Fibroblast of skin of scalp (primary cell): ENCODE measurements at places on chromosomes 2 and 18.

GRCh38 chr2:176018708-176019107 is 16.6 kb upstream of the LNPK start:
- peak; percentile 37 for DNase-seq

- peak; percentile 18 for DNase-seq
Measured at GRCh38 chr2:198279026-198279425, 474.6 kb downstream of the PLCL1 start.

DNA sequence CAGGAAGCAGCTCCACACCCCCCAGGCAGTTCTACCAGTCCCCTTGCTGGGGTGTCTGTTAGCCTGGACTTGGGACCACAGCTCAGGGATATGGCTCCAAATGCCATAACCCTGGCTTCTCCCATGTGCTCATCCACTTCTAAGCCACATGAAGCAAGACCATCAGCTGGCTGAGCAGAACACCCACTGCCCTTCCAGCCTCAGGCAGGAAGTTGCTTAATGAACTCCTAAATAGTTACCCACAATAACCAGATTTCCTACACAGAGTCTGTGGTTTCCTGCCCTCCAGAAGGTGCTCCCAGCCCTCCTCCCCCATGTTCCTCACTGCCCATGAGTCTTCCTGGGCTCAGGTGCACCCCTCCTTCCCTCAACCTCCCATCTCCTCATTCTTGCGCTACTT is 98.3 kb upstream of the EPC2 start:
- no peak for DNase-seq

- DNase-seq: peak; percentile 68
Measured at GRCh38 chr2:85668009-85668856, at the start of gene SFTPB. Gene SFTPB (minus strand): TSS chr2:85668199. CDS start chr2:85668183, 16 bp downstream.

GRCh38 chr2:239353692-239354091 is 47.1 kb downstream of the HDAC4 start:
- peak; percentile 72 for DNase-seq

DNA sequence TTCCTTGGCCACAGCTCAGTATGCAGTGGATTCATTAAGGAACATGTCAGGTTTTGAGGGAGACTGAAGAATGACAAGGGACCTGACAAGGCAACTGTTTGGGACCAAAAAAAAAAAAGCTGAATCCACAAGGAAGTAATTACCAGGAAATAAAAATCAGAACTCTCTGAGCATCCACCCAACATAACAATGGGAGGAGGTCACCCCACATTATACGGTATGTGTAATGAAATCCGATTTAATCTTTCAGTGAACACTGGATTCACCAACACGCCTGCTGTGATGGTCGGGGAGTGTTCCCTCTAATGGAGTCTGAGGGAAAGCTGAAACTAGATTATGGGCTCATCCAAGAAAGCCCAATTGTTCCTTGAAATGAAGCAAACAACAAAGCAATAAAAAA is 329.3 kb downstream of the ETAA1 start:
- no peak for DNase-seq

DNA sequence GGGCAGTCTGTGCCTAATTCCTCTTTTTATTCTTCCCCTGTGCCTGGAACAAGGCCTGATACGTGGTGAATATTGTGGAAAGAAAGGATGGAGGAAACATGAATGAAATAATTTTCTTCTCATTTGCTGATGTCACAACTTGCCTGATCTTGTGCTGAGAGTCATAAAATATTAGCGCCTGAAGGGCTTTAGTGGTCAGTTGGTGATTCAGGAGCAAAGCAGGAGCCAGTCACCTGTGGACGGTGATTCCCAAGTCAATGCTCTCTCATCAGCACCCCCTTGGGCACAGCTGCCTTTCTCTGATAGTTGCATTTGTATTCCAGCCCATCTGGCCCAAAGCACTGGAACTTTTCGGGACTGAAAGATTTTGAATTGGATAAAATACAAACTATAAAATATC is 502.6 kb upstream of the RAB12 start:
- no peak for DNase-seq

DNA sequence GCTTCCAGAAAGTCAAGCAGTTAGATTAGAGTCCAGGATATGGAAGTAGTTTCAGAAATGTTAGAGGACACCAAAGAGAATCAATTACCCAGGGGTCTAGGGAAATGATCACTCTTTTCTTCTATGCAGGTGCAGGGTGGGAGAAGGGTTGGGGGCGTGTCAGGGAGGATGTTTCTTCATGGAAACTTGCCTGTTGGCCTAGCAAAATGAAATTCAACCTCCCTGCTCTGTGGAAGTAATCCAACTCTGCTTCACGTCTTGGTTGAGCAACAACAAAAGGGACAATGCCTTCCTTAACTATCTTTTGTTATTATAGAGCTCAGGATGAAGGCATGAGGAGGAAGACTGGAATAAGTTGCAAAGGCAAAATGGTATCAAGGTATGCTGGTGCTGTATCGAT is 210.8 kb upstream of the ETAA1 start:
- no peak for DNase-seq

DNA sequence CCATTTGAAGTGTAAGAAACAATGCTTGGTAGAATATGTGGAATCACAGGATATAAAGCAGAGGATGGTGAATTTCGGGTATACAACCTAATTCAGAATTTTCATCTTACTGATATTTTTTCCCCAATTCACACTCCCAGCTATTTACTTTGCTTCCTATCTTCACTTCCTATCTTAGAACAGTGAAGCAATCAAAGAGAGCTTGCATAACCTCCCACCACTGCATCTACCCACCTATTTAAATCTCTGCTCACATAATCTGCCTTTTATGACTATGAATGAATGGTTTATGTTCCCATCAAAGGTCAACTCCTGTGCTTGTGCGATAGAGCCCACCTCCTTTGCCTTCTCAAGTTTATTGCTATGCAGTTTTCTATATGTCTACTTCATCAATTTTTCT is 3.3 kb downstream of the RMDN2 start:
- no peak for DNase-seq

- no peak for DNase-seq
Measured at GRCh38 chr2:64649013-64649484, 4.7 kb downstream of the SERTAD2 start.

DNA sequence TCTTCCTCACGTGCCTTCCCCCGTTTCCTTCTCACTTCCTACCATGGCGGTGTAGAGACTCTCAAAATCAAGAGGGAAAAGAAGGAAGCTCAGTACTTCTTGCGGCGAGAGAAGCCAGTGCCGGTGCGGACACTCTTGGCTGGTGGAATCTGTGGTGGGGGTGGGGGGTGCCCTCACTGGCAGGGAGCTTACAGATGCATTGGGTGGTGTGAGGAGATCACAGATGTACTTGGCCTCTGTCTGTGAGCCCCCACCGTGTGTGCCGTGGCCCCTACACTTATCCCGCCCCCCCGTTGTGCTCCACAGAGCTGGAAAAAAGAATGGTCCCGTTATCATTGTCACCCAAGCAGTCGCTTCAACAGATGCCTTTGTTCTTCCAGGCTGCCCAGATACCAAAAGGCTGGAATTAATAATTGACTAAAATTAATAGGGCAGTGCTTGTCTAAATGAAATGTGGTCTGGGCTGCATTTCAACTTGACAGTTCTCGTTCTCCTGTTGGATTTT is 79.8 kb downstream of the VAPA start:
- no peak for DNase-seq

- DNase-seq: no peak
Measured at GRCh38 chr2:187468262-187468661, 20.2 kb upstream of the CALCRL start.

- no peak for DNase-seq
Measured at GRCh38 chr2:121063471-121063870, 221.5 kb downstream of the TFCP2L1 start.

- DNase-seq: peak; percentile 72
Measured at GRCh38 chr2:238942726-238943300, 94.9 kb downstream of the TWIST2 start.

DNA sequence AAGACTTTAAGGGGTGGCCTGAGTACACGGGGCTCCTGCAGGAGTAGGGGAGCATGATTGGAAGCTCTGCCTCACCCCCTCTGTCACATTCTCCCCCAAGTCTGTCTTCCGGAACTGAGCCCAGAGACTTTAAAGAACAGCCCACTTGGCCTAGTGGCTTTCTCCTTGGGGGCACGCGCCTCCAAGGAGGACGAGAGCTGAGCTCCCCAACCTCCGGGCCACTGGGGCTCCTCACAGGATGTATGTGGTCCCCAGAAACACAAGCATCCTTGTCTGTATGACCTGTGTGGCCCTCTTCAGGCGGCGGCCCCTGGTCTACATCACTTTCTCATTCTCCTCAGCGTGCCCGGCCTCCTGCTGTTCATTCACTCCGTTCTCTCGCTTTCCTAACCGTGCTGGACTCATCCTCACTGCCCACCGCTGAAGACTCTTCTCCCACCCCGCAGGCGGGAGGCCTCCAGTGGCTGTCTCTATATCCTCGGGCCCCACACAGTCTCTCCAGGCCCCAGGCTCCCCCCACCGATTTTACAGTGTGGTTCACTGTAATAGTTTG is 23.7 kb downstream of the KCNF1 start:
- DNase-seq: no peak

DNA sequence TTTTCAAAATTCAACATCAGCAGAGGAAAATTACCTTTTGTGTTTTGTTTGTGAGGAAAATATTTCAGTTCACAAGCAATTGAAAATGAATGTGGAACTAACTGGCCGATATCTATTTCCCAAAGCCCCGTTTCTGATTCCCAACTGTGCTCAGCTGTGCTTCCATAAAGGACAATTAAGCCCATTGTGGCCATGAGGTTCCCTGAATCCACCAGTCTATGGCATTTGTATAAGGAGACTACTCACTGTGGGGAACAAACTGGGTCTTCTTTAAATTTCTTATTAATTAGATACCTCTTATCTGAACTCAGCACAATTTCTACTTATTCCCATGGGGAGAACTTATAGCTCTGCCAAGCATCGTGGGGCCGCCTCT is 31.4 kb upstream of the AGAP1 start:
- DNase-seq: no peak

DNA sequence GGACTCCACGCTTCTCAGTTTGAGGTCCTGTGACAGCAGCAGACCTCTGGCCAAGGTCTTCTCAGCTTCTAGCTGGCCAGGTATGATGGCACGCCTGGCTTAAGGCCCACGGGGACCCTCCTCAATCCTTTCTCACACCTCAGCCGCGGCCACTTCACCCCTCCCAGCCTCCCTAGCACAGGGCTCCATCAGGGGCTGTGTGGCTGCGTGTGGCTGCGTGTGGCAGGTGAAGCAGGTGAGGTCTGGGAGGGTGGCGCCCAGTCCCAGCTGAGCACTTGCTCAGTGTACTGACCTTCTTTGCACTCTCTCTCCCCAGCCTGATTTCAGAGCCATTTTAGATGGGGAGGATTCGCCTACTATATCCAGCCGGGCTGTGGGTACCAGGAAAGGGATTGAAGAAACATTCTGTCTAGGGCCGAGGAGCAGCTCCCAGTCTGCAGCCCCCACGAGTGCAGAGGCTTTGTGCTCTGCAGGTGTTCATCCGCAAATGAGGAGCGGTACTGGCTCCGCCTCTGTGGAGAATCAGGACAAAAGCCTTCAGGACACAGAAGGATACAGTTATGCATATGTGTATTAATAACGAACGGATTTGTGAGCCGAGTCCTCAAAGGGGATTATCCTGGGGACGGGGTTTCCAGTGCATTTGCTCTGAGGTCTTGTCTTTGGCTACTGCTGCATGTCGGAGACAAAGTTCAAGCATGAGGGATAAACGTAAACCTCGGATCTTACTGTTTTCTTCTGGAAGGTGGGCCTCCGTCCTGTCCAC is 236.9 kb upstream of the RAB6C start:
- no peak for DNase-seq

- DNase-seq: peak; percentile 26
Measured at GRCh38 chr2:147548451-147548850, 296.4 kb upstream of the ACVR2A start.

- no peak for DNase-seq
Measured at GRCh38 chr18:40326985-40327384, 1628.0 kb upstream of the PIK3C3 start.

- no peak for DNase-seq
Measured at GRCh38 chr2:196464311-196464710, 175.2 kb upstream of the CCDC150 start.

DNA sequence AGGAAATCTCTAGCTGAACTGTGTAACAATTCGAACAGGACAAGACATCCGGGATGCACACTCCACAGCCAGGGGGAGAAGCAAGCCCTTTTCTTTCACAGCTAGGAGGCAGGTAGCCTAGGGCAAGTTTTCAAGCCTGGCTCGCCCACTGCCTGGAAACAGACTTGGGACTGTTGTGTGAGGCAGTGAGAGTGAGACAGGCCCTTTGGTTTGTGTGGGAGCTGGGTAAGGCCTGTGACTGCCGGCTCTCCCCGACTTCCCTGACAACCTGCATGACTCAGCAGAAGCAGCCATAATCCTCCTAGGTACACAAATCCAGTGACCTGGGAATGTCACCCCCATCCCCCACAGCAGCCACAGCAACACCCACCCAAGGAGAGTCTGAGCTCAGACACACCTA is 179.7 kb downstream of the WDPCP start:
- DNase-seq: no peak

DNA sequence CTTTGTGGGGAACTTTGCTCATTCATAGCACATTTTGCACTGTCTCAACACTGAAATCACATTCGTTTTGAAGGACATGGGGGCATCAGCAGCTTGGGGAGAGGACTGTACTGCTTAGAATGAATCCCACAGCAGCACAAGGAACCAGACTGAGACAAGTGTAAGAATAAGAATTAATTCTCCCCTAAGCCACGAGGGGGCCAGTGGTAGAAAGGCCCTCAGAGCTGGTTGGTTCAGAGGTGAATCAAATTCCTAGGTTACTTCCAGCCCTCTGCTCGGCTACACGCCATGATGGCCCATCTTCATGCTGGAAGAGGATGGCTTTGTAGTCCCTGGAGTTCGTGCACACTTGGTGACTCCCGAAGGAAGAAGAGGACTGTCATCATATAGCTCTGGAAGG is 12.0 kb upstream of the MC5R start:
- no peak for DNase-seq

DNA sequence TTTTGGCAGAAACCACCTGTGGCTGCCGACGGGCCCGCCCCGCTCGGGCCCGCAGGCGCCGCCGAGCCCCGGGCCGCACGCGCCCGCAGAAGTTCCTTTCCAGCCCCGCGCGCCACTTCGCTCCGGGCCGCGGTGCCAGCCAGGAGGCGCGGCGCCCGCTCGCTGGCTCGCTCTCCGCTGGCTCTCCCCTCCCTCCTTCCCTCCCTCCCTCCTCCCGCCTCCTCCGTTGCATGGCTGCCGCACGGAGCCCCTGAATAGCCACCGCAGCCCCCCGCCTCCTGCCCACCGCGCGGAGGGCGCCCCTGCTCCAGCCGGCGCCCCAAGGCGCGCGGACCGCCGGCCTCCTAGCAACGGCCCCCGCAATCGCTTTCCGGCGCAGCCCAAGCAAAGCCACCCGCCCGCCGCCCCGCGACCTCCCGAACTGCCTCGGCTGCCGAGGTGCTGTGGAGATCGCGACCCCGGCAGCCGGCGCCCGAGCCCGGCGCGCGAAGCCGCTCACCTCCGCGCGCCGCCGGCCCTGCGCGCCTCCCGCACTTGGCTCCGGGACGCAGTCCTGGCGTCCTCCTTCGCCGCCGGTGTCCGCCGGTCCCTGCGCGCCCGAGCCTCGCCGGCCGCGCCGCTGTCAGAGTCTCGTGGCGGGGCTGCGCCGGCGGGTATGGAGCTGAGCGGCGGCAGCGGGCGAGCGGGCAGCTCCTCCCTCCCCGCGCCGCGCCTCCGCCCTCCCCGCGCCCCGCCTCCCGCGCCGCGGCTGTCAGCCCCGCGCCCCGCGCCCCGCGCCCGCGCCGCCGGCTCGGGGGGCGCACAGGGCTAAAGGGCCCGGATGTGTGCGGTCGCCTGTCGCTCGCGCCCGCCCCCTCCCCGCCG is at the start of gene ZBTB7C:
ZBTB7C (minus strand) TSS at position 657 of the 864 bp plus-strand sequence.
- DNase-seq: peak; percentile 12
